ENCODE measurements at places on chromosomes 3 and 15.

- peak; percentile 50 for DNase-seq
Observed at GRCh38 chr3:171566803-171567422, 106.7 kb upstream of the TNIK start.

- no peak for DNase-seq
Observed at GRCh38 chr3:105608623-105609022, 241.9 kb downstream of the ALCAM start.

DNA sequence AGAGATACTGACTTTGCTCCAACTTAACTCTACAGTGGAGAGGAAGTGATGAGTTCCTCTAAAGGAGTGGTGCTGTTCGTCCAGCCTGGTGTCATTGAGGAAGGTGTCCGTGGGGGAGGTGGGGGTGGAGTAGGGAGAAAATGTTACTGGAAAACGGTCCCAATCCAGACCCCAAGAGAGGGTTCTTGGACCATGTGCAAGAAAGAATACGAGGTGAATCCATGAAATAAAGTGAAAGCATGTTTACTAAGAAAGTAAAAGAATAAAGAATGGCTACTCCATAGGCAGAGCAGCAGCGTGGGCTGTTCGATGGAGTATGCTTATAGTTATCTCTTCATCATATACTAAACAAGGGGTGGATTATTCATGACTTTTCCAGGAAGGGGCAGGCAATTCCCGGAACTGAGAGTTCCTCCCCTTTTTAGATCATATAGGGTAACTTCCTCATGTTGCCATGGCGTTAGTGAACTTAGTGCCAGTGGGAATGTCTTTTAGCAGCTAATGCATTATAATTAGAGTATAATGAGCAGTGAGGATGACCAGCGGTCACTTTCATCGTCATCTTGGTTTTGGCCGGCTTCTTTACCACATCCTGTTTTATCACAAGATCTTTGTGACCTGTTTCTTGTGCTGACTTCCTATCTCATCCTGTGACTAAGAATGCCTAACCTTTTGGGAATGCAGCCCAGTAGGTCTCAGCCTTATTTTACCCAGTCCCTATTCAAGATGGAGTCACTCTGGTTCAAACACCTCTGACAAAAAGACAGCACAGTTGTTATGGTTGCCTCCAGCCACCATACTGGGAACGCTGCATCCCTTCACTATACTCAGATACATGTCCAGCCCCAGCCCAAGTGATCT lies 38.6 kb downstream of the CLEC3B start:
- peak; percentile 99 for DNase-seq

- peak; percentile 55 for DNase-seq
Observed at GRCh38 chr15:81060907-81061306, 60.2 kb downstream of the TLNRD1 start.

DNA sequence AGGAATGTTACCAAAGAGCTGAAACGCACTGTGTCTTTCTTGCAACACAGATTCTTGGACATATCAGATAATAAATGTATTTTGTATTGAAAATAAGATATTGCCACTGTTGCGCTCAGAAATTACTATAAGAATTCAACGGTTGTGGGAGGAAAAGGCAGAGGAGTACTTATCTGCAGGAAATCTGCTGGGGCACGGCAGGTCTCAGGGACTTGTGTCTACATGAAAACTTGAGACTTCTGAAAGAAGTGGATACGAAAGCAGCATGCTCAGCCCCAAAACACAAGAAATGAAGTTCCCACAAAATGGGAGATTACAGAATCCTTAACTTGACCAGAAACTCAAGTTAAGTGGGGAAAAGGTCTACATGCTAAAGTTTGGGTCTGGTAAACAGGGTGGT lies 86.5 kb downstream of the IGSF11 start:
- DNase-seq, result no peak
